ENCODE measurements at places on chromosomes 12 and 14. TPM values are rescaled to one million over a fixed set of nuclear protein-coding genes. Genes with fewer than 3 reads are reported as not detected.

The ANG gene
- 3.7 TPM for polyA plus RNA-seq

The LRP6 gene
- polyA plus RNA-seq: 26.8 TPM

The NABP2 gene
- polyA plus RNA-seq: 24.9 TPM

The KRT3 gene
- polyA plus RNA-seq: not detected

The RPL10L gene
- polyA plus RNA-seq: not detected

The PMCH gene
- 1.1 TPM for polyA plus RNA-seq

Data from GM23338 (cell line).